GM23248 (cell line): ENCODE measurements at places on chromosomes 3 and 15. TPM values are rescaled to one million over a fixed set of nuclear protein-coding genes. Genes with fewer than 3 reads are reported as not detected.

Gene SGO1
- polyA plus RNA-seq: 6.6 and 7.4 TPM in 2 replicates

Gene CSPG5
- not detected in 2 replicates for polyA plus RNA-seq

Gene RPLP1
- 952 and 963 TPM in 2 replicates for polyA plus RNA-seq

Gene SKOR1
- not detected in 2 replicates for polyA plus RNA-seq

Gene PRSS50
- not detected in 2 replicates for polyA plus RNA-seq

Gene GOLGA8R
- polyA plus RNA-seq: 0.06 and 0.16 TPM in 2 replicates

Gene CADPS
- polyA plus RNA-seq: 1.6 and 3.0 TPM in 2 replicates

DNA sequence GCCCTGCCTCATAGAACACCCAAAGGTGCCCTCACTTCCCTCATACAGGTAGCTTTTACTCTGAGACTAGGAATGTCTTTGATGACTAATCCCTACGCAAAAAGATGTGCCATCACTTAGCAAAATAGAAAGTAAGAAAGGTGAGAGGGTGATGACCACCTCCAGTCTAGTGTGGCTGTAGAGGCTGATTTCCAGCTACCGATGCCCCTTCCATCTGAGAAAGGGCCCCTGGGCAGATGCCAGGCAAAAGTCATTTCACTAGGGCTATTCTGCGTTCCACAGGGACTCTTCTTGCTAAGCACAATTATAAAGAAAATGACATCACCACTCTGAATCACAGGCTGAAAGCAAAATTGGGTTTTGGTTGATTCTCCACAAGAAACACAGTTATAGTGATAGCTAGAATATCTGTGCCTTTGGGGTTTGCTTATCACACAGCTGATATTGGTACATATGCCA, 77.4 kb downstream of the RBPMS2 start:
- peak; percentile 56 for DNase-seq

DNA sequence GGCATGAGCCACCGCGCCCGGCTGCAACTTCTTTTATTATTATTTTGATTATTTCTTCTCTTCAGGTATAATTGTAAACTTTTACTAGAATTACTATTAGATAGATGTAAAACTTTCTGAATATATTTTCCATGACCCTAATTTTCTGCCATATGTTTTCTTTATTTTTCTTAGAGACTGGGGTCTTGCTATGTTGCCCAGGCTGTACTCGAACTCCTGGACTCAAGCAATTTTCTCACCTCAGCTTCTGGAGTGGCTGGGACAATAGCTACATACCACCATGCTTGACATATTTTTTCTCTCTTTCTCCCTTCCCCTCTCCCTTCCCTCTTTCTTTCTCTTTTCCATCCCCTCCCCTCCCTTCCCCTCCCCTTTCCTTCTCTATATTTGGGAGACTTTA, 29.6 kb upstream of the CHST2 start:
- DNase-seq: no peak

DNA sequence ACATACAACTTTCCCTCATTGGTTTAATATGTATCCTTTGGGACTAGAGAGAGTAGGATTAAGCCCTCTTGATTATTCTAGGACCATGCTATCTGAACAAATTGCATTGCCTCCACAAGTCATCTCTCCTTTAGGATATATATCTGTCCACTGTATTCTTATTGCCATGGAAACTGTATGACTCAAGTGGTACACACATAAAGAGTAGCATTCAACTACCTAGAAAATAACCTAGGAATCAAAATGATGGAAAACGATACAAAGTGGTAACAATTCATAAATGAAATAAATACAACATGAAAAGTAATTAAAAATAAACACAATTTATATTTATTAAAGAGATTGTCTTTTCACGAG, 212.1 kb upstream of the P2RY1 start:
- peak; percentile 7 for DNase-seq

- DNase-seq: peak; percentile 31
Observed at GRCh38 chr15:50906954-50907600, 1.4 kb upstream of the AP4E1 start.

DNA sequence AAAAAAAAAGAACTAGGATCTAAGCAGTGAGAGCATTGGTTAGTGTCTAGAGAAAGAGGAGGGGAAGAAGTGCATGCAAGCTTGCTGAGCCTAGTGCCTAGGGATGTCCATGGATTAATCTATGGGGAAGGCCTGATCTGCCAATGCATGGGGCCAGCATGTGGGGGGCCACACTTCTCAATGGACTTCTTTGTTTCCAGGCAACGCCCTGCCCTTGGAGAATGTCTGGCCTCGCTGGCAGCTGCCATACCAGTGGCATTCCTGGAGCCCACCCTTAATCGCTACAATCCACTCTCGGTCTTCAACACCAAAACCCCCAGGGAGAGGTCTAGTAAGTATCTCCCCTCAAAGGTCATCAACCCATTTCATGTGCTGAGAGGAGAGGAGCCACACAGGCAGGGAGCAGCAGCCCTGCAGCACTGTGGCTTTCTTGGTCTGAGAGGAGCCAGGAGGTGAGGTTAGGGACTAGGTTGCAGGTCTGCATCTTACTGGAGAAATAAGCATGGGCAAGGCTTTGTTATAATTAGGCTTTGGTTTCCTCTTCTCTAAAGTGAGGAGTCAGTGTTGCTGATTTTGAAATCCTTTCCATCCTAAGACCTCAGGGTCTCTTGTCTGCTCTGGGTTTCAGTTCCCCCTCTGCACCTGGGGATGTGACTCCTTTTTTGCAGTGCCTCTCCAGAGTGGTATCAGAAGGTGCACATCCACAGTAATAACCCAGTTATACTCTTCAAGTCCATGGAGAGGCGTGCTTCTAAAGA, 188.1 kb upstream of the CHRM5 start:
- DNase-seq: no peak

- DNase-seq: no peak
Observed at GRCh38 chr15:78312536-78312935, 13.1 kb upstream of the SKIC8 start.

- DNase-seq: no peak
Observed at GRCh38 chr3:16725972-16726371, 120.7 kb upstream of the DAZL start.

DNA sequence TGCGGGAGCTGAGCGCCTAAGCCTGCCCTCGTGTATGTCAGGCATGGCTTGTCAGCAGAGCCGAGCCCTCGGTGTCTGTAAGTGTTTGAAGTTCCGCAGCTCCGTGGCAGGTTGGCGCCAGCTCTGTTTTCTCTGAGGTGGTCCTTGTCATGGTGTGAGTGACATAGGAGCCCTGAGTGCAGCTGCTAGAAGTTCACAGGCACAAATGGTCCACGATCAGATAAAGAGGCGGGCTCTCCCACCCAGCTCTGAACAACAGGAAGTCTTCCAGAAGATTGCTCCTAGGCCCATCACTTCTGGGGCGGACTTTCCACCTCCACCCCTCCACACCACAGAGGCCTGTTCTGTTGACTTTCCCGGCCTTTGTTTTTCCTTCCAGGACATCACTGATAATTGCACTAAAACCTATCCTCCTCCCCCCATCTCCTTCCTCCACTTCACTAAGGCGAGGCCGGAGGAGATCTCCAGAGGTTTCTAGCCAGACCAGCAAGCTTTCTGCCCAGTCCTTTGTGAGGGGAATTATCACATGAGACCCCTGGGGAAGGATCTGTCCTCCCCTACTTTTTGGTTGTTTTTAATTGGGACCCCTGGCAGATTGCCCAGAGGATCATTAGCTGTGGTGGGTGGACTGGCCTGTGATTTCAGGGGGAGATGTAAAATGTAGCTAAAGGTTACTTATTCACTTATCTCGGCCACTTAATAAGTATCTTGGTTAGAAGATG, 19.9 kb downstream of the ITPR1 start:
- DNase-seq: no peak

DNA sequence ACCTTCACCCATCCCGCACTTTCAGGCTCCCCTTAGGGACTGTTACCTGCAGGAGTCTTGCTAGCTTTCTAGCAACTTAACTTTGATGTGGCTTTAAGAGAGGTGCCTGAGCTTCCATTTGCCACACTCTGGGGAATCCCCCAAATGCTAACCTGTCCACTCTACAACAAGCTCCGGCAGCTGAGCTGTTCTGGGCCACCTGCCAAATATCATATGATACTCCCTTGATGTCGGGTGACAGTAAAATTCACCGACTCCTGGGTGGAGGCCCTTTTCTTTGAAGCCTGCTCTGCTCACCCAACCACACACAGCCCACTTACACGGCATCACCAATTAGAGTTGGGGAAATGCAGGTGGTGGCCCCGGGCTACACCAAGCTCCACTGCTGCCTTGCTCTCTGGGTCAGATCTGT, 38.0 kb upstream of the XCR1 start:
- no peak for DNase-seq

GRCh38 chr3:3080309-3080708, 29.9 kb downstream of the IL5RA start:
- no peak for DNase-seq

DNA sequence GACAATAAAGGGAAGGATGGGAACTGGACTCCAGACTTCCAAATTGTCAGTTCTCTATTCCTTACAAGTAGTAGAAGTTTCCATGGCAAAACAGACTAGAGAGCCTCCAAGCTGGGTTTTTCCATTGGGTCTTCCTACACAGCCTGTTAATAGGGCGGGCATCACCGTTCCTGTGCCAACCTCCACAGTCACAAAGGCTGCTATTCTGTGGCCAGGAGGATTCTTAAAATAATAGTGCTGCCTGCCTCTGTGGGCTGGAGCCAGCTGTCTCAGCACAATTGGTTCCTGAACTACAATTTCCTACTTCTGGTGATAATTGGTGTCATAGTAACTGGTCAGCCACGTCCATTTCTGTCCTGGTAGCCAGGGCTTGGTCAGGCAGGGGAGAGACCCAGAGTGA, 38.6 kb downstream of the LYZL4 start:
- DNase-seq: no peak

DNA sequence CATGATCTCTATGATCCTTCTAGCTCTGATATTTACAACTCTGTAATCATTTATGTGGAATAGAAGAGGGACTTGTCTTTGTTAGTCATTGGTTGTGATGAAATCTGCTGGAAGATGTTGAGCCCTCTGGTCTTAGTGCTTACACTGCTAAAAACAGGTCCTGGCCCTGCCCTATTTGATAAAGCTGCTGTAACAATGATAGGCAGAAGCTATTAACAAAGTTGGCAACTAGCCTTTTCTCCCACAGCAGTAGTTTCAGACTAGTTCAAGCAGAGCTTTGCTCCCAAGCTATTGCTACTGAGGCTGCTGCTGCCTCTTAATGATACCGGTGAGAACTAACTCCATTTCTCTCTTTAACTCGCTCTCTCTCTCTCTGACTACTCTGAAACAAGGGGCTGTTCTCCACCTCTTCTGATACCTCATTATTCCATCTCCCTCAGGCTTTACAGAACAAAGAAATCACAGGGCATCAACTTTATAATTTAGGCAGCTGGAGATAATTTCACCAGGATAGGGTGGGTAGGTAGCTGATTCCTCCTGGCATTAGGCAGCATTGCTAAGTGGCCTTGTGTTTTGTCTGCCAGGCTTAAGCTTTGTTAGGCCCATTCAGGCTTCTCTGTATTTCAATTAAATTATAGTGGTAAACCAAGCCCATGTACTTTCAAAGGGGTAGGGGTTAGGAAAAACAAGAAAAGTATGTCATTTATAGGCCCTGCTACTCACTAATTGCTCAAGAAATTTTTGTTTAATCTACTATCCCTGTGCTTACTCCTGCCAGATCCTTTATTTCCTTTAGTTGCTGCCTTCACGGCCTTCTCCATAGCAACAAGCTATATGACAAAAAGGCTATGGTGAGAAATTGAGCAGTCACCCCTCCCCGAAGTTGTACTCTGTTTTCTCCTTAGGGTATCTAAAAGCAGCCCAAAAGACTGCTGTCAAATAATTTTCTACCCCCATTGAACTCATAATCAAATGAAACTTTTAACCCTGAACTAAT, 139.6 kb downstream of the RBPMS2 start:
- DNase-seq: peak; percentile 76

- DNase-seq: no peak
Observed at GRCh38 chr3:126851382-126851781, 131.5 kb upstream of the PLXNA1 start.

- DNase-seq: peak; percentile 63
Observed at GRCh38 chr15:68441045-68441743, 9.2 kb upstream of the ITGA11 start.

- DNase-seq: no peak
Observed at GRCh38 chr3:187921391-187922074, 176.3 kb upstream of the BCL6 start.

GRCh38 chr3:36904641-36905040, 40.2 kb downstream of the TRANK1 start:
- DNase-seq: peak; percentile 17

GRCh38 chr3:65177960-65178376, 490.2 kb upstream of the ADAMTS9 start:
- DNase-seq: peak; percentile 60

DNA sequence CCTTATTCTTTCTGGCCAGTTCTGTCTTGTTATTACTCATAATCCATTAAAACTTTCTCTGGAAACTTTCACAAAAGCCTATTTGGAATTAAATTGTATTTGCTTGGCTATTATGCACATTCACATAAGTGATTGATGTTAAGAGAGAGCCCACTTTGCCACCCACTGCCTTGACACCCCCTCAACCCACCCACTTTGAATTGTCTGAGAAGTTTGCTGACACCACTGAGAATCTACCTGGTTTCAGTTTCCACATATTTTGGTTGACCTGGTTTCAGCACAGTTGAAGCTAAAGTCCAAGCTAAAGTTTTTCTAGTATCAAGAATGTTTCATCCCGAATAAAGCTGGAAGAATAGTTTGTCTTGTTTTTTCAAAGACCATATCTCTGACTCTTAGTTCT, 70.9 kb downstream of the ARMC8 start:
- DNase-seq: no peak

- no peak for DNase-seq
Observed at GRCh38 chr3:95607926-95608325, 1206.5 kb upstream of the EPHA6 start.

DNA sequence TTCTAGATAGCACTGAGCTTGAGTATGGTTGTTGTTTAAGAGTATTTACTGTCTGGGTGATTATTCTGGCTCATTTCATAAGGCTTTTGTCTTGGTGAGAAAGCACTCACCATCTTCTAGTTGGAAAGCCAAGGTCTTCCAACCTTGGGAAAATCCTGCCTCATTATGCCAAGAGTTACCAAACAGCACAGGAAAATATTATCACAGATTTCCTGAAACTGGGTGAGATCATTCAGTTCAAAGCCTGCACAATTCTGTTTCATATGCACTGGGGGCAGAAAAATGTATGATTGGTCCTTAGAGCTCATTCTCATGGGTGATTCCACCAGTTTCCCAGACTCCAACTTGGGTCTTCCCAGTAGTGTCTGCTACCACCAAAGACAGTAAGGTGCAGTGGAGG, 291.8 kb downstream of the RORA start:
- no peak for DNase-seq

- DNase-seq: no peak
Observed at GRCh38 chr3:176692199-176692965, 504.9 kb downstream of the TBL1XR1 start.

DNA sequence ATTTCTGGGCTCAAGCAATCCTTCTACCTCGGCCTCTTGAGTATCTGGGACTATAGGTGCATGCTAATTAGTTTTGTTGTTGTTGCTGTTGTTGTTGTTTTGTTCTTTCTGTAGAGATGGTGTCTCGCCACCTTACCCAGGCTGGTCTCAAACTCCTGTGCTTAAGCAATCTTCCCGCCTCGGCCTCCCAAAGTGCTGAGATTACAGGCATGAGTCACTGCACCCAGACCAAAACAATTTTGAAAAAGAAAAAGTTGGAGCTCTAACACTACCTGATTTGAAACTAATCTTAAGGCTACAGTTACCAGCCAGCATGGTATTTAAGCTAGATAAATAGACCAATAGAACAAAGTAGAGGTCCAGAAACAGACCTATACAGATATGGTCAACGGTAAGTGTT, 29.8 kb downstream of the KPNA1 start:
- peak; percentile 67 for DNase-seq
